ENCODE measurements at places on chromosomes 3 and 15.

- no peak for DNase-seq
These were observed 349.2 kb downstream of the NAALADL2 start for GRCh38 chr3:175208326-175208725.

DNA sequence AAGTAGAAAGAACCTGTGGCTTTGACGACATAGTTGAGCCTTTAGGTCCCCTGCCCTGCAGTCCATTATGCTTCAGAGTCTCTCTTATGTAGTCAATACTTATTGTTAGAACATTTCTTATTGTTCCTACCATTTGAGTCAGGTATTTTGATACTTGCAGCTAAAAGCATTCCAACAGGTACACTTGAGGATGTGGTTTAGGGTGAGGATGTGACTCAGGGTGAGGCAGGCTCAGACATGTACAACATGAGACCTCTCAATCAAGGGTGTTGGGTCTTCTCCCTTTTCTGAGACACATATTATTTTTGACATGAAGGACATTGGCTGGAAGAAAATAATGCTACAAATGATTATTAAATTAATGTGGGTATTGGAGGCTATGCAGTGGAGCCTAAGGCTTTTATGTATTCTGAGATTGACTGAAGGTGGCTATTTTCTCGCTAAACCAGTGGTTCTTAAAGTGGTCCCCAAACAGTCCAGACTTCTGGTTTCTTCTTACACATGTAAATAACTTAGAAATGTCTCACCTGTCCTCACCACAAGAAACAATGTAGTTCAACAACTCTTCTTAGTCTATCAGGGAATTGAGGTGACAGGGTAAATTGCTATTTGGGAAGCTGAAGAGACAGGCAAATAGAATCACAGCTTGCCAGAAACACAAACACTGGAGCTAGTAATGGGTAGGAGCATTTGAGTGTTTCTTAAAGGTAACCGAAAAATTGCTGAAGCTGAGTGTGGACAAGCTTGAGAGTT lies 135.5 kb upstream of the ZPLD1 start:
- DNase-seq = no peak

- peak; percentile 39 for DNase-seq
These were observed 736 bp downstream of the IREB2 start for GRCh38 chr15:78438619-78439285.

- DNase-seq = peak; percentile 4
These were observed 98.0 kb upstream of the SLC6A6 start for GRCh38 chr3:14304101-14305045.

- no peak for DNase-seq
These were observed 110.9 kb downstream of the LMLN start for GRCh38 chr3:198070871-198071270.

DNA sequence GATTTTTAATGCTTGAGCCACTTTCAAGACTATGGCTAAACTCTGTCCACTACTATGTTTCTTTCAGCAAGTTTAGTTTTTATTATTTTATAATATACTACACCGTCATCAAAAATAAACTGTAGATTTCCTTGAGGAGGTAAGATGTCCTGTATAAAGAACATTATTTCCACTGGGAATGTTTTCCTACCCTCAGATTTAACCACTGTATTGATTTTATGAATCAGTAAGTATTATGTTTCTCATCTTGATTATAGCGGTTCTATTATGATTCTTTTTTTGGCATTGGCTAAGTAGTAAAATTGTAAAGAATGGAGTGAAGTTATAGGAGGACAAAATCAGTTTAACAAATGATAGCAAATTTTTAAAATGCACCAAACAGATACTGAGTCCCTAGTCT lies 44.4 kb downstream of the ADAM10 start:
- DNase-seq = no peak

DNA sequence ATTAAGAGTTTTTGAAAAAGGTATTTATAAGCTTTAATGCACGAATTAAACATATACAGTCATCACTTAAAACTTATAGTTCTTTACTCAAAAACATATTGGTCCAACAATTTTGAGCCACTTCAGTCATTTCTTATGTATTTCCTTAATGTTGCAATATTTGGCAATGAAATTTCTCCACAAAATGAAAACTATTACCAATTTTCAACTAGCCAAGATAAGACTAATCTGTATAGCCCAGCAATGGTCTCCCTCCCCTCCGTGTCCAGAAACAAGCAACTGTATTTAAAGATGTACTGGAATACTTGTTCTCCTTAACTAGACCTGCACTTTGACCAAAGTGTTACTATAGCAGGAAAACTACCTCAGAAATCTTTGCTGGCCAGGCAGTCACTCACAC lies 9.2 kb downstream of the ARF4 start:
- DNase-seq = no peak

DNA sequence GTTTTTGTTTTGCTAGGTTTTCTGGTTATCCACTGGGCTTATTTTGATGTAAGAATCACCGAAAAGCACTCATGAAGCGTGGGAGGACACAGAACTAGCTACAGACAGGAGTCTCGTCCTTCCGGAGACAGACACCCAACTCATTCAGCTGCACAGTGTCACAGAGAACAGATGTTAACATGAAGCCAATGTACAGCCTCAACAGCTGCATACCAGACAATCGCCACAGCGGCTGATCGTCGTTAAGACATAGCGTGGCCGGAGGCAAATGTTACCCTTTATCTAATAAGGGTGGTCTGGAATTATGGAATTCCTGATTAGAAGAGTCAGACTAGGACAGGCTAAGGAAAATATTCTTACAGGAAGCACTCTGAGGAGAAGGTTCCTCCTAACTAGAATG lies 1.1 kb upstream of the PYGO1 start:
- no peak for DNase-seq

GRCh38 chr3:113534365-113534764 lies 2.0 kb downstream of the SIDT1 start:
- peak; percentile 3 for DNase-seq

- DNase-seq = no peak
These were observed 67.3 kb upstream of the EIF1B start for GRCh38 chr3:40242216-40242615.

DNA sequence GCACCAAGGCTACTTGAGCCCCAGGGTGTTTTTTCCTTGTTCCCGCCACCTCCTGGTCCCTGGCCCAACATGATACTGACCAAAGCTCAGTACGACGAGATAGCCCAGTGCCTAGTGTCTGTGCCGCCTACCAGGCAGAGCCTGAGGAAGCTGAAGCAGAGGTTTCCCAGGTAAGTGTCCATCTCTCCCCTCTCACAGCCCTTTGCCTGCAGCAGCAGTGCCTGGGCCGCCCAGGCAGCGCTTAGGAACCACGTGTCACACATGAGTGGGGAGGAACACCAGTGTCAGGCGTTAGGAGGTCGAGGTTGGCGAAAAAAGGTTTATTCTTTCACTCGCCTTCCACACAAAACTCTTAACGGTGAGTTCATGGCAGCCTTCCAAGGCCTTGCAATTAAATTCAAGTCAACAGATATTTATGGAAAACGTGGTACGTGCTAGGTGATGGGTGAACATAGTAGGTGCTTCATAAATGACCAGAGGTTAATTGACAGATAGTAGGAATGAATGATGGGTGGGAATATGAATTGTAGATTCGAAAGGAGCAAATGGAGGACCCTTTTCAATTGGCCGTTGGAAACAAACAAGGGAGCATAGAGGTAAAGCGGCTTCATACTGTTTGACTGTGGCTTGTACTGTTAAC lies 486 bp downstream of the CDIN1 start:
- DNase-seq = peak; percentile 91

DNA sequence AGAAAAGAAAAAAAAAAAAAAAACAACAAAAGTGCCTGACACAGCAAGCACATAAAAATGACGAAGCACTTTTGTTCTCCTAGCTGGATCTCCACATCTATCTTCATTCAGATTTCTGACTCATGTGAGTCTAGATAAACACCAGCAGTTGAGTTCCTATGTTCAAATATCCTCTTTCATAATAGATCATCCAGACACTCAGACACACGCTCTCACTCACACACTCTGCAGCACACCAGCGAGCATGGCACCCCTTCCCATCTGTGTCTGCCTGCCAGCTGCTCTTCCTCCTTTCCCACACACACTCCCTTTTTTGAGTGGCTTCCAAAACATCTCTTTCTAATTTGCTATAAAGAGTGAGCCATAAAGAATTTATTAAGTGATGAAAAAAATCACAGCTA lies 19.8 kb upstream of the CELF6 start:
- peak; percentile 59 for DNase-seq

DNA sequence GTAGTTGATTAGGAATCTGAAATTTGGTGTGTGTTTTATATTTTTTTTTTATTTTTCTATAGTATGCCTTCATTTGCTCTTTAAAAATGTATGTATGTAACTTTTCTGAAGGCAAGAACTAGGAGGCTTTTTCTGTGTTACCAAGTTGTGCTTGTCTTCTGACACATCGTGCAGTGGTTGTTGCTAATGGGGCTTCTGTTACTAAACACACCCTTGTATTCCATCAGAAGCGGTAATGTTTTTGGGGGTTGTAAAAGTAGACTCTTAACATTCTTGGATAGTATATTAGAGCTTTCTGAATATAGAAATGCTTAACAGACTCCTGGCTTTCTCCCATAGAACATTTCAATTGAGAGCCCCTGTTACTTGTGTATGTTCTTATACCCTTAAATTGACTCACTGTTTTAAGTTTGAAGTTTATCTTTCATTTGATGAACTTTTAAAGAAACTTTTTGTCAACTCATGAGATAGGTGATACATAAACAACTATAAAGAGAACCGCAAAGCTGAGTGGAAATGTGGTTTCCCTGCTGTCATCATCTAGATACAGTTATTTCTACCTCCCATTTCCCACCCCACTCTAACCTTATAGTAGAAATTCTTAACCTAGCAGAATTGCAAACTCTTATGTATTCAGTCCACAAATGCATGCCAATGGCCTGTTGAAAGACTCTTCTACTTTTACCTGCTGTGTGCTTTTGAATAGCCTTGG lies 2.5 kb downstream of the TIPARP start:
- no peak for DNase-seq

GRCh38 chr3:42705962-42706585 lies 3.5 kb upstream of the HHATL start:
- DNase-seq = no peak

- DNase-seq = no peak
These were observed 8.5 kb downstream of the CGNL1 start for GRCh38 chr15:57384816-57385215.

DNA sequence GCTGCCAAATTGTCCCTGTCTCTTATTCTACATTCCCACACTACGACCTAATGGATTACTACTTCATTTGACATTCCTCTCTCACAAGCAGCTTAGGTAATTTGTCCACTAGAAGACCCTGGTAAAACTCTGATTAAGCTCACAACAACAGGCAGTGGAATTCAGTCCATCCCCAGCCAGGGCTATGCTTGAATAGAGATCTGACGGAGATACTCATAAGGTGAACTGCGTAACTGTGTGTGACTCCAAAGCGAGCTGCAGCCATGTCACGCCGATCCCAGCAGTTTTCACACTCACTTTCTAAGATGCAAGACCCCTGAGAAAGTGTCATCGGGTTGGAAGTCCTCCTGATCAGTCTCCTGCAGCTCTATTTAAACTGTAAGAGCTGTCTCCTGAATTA lies 25.7 kb upstream of the ROBO2 start:
- DNase-seq = no peak

- peak; percentile 56 for DNase-seq
These were observed 96.4 kb upstream of the IL12A start for GRCh38 chr3:159892171-159892795.

DNA sequence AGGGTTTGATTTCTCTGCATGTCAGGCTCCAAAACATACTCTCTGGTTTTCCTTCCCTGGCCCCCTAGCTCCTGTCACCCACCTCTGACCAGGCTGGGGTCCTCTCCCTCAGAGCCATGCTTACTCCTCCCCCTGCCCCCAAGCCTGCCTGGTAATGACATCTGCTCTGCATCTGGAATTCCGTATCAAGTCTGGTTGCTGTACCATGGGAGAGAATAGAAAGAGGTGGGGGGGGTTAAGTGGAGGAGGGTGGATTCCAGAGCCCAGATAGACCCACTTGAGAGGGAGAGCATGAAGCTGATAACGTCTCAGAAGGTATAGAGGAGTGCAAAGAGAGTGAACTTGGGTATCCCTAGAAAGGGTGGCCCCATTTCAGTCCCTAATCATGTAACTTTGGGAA lies 4.2 kb downstream of the IGDCC4 start:
- DNase-seq = no peak

GRCh38 chr3:81097889-81098288 lies 663.6 kb downstream of the GBE1 start:
- DNase-seq = no peak

DNA sequence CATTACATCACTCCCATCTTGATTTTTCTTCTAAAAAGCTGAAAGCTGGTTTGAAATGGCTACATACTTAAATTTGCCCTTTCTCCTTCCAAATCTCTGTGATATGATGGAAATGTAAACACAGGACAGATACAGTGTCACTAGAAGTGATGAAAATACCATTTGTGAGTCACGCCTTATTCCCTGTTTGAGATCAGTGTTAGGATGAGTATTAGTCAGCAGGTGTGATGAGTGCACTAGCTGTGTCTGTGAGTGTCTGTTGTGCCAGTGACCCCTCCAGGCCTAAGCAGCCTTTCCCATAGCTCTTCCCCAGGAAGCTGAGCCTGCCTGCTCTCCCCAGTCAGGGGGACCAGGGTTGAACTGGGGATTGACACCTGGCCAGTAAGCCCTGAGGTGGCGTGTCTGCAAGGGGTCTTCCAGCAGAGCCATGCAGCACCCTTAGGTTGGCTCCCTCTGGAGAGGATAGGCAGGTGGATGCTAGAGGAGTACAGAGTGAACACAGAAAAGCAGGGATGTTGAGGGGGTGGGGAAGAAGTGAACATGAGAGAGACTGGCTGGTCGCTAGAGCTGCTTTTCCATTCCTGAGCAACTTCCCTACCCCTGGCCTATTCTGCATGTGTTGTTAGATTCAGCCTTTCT lies 92.0 kb downstream of the PDE8A start:
- no peak for DNase-seq

- DNase-seq = peak; percentile 17
These were observed 206.0 kb upstream of the SEMA6D start for GRCh38 chr15:47511261-47511660.

DNA sequence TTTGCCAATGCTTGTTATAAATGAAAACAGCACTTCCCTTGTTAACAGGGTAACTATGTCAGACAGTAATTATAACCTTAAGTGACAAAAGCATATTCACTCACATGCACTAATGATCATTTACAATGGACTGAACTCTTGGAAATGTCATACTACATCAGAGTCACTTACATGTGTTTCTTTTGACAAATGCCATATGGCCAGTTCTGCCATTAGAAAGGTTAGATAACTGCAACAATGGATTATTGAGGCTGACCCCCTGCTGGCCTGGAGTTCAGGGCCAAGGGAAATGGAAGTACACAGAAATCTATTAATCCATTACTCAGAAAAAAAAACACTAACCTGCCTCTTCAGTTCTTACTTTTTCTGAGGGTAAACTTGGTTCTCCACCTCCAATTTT lies 313.4 kb downstream of the CNTN3 start:
- DNase-seq = peak; percentile 91
